ENCODE measurements at places on chromosomes 12 and 14.

DNA sequence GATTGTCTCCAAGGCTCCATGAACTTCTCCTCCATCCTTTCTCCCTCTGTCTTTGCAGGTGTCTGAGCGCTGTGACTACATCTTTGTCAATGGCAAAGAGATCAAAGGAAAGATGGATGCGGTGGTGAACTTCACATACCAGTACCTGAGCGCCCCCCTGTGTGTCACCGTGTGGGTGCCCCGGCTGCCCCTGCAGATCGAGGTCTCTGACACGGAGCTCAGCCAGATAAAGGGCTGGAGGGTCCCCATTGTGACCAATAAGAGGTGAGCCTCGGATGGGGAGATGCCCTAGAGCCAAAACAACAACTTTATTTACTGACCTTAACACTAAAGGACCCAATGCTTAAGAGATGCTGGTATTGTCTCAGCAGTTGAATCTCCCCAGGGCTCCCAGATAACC, 130.0 kb downstream of the SLC15A4 start:
- no peak for DNase-seq

- DNase-seq, result no peak
Measured at GRCh38 chr14:89053303-89053702, 228.9 kb downstream of the TTC8 start.

- no peak for DNase-seq
Measured at GRCh38 chr12:92615703-92616102, 87.1 kb upstream of the PLEKHG7 start.

- DNase-seq, result peak; percentile 14
Measured at GRCh38 chr12:6069437-6070093, 54.9 kb downstream of the VWF start.

GRCh38 chr12:52615208-52615868, 3.0 kb downstream of the KRT73 start:
- no peak for DNase-seq

DNA sequence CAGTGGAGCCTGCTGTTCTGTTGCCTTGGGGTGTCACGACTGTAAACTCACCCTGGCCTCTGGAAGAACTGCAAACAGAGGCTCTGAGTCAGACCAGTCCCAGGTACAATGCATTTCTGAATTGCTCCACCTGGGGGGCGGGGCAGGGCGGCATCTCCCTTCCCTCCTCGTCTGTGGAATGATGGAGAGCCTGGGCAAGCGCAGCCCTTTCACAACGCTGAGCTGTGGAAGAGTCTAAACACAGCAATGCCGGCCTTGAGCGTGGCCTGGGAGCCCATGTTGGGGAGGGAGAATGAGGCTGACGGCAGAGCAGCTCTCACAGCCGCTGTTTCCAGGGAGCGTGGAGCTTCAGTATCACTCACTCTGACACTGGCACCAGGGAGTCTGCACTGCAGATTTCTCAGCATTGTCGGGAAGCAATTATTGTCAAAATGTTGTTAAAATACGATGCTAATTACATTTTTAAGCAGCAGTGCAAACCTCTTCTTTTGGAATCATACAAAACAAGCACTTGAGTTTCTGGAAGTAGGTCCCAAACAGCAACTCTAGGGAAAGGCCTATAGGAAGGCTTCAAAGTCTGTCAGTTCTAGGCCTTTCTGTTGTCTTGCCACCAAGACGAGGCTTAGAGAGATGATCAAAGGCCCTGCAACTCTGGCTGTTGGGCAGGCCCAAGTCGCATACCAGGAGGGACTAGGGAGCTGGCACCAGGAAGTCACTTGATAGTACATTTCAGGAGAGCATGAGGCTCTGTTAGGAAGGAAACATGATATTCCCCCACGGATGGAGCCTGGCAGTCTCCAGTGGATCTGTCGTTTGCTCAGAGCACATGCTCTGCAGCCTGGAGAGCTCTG, 244.0 kb upstream of the FKBP4 start:
- DNase-seq, result no peak

DNA sequence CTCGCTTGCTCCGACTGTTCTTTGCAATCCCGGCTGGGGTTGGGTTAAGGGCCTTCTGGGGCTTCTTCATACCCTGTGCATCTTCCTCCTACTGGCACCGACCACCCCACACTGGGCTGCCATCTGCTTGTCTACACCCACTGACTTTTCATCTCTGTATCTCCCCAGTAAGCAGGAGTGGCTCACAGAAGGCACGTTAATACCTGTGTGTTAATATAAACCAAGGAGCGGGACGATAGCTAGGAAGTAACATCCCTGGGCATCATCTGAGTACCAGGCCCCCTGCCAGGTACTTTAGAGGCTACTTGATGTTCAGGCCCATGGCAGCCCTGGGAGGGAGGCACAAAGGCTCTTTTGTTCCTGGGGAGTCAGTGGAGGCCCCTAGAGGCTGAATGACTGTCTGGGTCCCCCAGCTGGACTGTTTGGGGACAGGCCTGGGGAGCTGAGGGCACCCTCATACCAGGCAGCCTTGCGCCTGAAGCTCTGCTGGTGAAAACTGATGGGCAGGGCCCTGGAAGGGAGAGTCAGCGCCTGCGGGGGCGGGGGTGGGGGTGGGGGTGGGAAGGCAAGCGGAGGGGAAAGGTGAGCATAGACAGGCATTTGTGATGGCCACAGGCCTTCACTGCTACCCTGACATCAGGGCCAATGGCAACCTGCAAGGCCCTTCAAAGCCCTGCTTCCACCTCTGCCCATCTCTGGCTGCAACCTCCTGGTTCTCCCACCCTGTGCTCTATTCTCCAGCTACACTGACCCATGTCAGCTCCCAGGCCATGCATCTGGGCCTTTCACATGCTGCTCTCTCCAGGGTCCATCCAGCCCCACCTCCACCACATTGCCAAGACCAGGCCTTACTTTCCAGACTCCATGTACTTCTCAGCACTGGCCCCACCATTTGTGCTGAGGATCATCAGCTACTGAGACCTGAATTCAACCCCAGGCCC, 34.2 kb upstream of the DEGS2 start:
- DNase-seq, result no peak

- DNase-seq, result peak; percentile 95
Measured at GRCh38 chr12:1760566-1761382, 59.6 kb upstream of the LRTM2 start.

- DNase-seq, result no peak
Measured at GRCh38 chr12:113575386-113575785, 103.7 kb upstream of the LHX5 start.

GRCh38 chr12:93192878-93193277, 184.8 kb upstream of the NUDT4 start:
- no peak for DNase-seq

- DNase-seq, result no peak
Measured at GRCh38 chr14:100450736-100451135, 127.6 kb downstream of the SLC25A47 start.

GRCh38 chr12:52312086-52312485, 9.1 kb downstream of the KRT83 start:
- no peak for DNase-seq

DNA sequence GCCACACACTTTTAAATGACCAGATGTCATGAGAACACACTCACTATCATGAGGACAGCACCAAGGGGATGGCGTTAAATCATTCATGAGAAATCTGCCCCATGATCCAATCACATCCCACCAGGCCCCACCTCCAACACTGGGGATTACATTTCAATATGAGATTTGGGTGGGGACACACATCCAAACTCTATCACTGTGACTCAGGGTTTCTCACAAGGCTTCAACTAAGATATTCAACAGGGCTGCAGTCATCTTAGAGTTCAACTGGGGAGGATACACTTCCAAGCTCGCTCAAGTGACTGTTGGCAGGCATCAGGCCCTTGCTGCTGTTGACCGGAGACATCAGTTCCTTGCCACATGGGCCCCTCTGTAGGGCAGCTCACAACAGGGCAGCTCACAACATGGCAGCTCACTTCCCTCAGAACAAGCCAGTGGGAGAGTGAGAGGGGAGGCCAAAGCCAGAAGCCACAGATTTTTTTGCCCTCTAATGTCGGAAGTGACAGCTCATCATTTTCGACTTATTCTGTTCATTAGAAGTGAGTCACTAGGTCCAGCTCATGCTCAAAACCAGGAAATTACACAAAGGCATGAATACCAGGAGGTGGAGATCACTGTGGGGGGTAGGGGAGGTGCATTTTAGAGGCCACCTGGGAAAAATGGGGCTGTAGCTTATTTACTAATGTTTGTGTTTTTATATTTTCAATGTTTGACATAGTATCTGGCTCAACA, 50.8 kb upstream of the PTHLH start:
- DNase-seq, result peak; percentile 98

DNA sequence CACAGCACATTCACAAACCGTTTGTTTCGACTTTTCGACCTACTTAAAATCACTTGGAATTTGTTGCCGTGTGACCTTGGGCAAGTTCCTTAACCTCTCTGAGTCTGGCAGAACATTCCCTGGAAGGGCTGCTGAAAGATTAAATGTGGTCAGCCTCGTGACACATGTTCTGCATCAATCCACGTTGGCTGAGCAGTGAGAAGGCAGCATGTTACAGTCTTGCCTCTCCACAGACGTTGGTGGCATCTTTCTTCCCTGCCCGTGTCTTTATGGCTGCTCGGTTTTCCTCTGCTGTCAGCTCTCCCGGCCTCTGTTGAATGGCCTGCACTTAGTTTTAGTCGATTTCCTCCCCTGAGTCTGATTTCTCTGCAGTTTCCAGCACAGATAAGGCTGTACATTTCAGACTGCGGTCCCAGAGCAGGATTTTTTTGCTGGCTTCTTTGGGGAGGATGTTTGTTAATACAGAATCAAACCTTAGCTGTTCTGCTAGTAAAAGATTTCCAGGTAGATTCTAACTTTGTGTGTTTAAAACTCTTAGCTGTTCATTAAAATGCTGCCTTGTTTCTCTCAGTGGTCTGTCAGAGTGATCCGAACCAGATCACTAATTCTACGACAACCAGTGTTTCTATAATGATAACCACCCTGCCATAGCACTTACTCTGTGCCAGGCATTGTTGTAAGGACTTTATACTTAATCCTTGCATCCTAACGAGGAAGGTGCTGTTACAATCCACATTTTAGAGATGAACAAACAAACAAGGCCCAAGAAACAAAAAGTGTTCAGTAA, 217.1 kb downstream of the CHST11 start:
- peak; percentile 51 for DNase-seq

Data from kidney tubule cell (primary cell).